PC-9 (cell line): ENCODE measurements at places on chromosomes 3 and 15.

DNA sequence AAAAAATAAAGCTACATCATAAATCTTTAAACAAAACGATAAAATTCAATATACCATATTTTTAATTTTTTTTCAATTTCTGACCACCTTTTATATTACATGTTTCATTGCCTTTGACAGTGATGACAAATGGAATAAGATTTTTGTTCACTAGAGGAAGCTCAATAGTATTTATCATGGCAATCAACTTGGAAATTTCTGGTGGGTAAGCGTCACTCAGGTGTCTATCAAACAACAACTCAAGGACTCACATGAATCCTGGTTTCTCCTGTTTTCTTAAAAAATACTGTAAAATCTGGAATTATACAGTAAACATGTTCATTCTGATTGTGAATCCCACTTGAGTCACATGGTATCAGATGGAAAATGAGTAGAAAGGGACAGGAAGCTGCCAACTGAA lies 782.2 kb downstream of the OTOL1 start:
- no peak for DNase-seq

GRCh38 chr3:111924283-111924682 lies 54.5 kb upstream of the ABHD10 start:
- peak; percentile 60 for DNase-seq

- DNase-seq = no peak
Observed at GRCh38 chr15:80551348-80551747, 143.8 kb upstream of the ABHD17C start.

DNA sequence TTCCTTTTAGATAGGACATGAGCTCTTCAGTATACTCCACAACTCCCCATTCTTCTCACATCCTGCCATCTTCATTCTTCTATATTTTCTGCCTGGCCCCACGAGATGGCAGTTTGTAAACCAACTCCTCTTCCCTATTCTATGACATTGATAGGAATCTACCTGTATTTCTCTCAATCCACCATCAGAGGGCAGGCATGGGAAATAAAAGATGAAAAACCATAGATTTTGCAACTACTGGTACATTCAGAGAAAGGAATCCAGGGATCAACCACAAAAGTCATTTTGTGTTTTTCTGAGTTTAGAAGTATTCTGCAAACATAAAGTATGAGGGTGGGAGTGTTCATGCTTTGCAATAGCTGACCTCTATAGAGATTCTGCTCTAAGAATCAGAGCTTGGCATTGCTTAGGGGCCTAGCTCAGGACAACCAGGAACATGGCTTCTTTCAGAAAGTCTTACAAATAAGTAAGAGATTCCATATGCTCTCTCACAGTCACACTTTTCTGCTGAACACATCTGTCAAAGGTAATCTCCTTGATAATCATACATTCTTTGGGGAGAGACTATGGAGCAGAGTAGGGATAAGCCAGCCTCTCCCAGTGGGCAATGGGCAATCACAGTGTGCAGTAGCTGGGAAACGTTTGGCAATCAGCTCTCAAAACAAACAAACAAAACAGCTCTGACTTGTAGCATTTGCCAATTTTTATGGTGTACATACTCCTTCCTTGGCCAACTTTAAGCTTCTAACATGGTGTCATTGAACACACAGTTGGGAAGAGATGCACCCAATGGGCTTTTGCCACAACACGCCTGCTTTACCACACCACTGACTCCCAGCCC lies 43.1 kb upstream of the SLC25A36 start:
- peak; percentile 16 for DNase-seq

DNA sequence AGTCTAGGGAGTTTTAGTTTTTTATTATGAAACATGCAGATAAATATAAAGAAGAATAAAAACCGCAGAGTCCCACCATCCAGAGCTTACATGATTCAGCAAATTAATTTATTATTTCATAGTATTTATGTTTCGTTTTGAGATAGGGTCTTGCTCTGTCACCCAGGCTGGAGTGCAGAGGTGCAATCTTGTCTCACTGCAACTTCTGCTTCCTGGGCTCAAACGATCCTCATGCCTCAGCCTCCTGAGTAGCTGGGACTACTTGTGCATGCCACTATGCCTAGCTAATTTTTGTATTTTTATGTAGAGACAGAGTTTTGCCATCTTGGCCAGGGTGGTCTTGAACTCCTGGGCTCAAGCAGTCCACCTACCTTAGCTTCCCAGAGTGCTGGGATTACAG lies 13.6 kb downstream of the RNF13 start:
- DNase-seq = no peak

DNA sequence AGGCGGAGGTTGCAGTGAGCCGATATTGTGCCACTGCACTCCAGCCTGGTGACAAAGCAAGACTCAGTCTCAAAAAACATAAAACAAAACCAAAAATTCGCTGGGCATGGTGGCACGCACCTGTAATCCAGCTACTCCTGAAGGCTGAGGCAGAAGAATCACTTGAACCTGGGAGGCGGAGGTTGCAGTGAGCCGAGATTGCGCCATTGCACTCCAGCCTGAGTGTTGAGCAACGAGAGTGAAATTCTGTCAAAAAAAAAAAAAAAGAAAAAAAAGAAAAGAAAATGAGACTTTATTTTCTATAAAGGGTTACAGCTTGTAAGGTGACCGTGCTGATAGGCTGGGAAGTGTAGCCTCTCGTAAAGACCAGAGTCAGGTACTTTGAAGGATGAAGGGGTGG lies 6.0 kb upstream of the HACD3 start:
- no peak for DNase-seq

DNA sequence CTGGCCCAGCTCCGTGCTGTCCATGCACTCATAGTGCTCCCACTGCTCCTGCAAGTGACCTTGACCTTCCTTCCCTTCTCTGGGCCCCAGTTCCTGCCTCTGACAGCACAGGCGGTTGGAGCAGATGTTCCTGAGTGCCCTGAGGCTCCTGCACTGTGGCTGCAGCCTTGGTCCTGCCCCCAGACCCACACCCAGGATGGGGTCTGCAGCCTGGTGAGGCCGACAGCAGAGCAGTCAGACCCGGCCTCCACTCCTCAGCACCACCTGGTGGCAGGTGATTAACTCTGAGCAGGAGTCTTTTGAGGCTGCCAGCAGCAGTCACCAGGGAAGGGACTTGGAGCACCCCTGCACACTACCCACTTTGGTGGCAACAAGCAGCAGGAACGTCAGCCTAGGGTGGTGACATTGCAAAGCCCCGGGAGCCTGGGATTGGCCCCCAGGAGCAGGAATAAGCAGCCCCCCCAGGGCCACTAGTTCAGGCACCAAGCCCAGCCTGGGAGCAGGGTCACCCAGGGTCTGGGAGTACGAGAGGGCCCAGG lies 64.6 kb downstream of the CYP11A1 start:
- DNase-seq = no peak
